ENCODE measurements at places on chromosomes 5 and 9.

DNA sequence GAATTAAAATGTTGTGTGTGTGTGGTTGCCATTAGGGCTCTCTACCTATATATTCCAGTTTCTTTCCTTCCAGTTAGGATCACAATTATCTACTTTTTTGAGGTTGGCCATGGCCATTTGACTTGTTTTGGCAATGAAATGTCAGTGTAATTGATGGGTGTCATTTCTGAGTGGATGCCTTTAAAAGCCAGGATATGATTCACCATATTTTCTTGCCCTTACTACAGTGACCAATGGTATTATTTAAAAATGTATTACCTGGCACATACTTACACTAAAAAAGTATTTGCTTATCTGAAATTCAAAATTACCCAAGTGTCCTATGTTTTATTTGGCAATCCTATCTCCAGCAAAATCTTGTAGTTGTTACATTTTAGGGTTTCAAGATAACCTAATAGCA is 258.7 kb upstream of the ACTBL2 start:
- DNase-seq = no peak

- DNase-seq = no peak
Measured at GRCh38 chr5:124797665-124798087, 51.2 kb upstream of the ZNF608 start.

GRCh38 chr5:124132843-124133242 is 613.6 kb downstream of the ZNF608 start:
- no peak for DNase-seq

DNA sequence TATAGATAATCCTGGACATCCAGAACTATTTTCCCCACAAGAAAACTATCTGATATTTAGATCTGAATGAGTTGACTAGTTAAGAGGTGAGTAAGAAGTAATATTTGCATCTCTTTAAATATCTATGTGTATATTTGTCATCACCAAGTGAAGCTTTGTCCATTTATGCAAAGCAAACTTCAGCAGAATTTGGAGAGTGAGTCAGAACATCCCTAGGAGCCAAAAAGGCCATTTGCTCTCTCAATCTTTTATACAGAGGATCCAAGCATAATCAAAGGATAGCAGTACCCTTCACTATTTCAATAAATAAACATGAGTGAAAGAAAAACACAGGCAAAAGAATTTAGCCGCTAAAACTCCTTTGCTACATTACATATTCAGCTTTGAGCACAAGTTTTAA is 454.4 kb downstream of the NR2F1-AS1 start:
- no peak for DNase-seq

DNA sequence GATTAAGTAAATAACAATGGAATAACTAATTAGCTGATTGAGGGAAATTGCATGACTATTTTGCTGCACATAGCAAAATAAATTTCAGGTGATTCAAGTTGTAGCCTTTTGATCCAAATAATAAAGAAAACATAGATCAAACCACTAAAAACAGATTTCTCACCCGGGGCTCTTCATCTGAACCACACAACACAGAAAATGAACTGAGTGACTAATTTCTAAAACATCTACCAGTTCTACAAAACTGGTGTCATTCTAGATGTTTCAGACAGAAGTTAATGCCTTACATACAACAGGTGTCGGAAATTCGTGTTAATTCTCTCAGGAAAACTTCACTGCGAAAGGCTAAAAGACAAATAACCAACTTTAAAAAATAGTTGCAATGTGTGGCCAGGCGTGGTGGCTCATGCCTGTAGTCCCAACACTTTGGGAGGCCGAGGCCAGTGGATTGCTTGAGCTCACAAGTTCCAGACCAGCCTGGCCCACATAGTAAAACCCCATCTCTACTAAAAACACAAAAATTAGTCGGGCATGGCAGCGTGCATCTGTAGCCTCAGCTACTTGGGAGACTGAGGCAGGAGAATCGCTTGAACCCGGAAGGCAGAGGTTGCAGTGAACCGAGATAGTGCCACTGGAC is 6.9 kb downstream of the PROP1 start:
- DNase-seq = no peak

DNA sequence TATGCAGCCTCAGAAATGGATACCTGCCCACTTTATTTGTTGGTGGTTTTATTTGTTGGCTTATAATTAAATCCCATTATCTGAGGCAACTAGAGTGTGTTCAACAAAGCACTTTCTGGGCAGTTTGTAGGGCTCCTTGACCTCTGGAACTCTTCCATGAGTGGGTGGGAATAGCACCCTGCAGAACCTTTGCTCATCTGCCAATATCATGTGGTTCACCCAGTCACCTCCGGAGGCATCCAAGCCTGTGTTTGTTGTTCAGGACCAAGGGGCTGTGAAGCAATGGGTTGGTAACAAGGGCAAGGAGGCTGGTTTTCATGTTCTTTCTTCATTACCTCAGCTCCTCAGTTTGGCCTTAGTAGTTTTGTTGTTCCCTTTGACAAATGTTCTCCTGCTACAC is 314.0 kb downstream of the NDUFS4 start:
- peak; percentile 38 for DNase-seq

GRCh38 chr5:40010436-40010835 is 585.7 kb upstream of the DAB2 start:
- no peak for DNase-seq

GRCh38 chr5:41143131-41143901 is 70.0 kb downstream of the C6 start:
- DNase-seq = no peak

DNA sequence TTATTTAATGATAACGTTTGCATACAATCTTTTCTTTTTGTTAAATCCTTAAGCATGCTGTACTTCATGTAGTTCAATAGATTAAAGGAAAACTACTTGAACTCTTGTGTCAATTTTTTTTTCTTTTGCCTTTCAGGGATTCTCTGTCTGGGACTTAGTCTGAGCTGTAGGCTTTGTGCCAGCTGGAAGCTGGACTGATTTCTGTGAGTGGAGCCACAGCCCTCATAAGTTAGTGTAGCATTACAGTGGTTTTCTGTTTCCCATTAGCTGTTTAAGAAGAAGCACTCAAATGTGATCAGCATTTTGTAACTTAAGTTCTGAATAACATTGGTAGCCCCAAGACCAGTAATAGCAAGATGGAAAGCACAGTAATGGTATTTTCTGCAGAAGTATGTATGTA is 330.6 kb upstream of the MEF2C start:
- DNase-seq = no peak

- peak; percentile 87 for DNase-seq
Measured at GRCh38 chr5:76582230-76583162, 40.7 kb downstream of the F2RL2 start.

DNA sequence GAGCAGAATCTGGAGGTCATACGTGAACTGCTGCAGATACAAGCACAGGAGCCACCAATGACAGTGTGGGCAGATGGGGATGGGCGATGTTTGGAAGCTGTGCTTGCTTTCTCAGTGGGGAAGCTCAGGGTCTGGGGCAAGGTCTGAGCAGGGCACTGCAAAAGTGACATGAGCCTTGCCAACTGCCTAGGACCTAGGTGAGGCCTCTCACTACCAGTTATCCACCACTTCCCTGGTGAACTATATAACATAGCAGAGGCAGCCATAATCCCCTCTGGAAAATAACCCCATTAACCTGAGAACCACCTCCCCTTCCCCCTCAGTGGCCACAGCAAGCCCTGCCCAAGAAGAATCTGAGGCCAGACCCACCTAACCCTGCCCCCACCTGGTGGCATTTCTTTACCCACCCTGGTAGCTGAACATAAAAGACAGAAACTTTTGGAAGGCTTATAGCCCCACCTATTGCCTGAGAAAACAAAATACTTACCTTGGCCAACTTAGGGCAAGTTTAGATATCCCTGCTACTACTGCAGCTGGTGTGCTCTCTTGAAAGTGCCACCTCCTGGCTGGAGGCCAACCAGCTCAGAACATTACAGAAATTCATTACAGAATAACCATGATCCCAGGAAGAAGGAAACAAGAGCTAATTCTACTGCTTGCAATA is 18.8 kb upstream of the SPEF2 start:
- no peak for DNase-seq

GRCh38 chr9:131046581-131047202 is 37.7 kb downstream of the LAMC3 start:
- peak; percentile 78 for DNase-seq

DNA sequence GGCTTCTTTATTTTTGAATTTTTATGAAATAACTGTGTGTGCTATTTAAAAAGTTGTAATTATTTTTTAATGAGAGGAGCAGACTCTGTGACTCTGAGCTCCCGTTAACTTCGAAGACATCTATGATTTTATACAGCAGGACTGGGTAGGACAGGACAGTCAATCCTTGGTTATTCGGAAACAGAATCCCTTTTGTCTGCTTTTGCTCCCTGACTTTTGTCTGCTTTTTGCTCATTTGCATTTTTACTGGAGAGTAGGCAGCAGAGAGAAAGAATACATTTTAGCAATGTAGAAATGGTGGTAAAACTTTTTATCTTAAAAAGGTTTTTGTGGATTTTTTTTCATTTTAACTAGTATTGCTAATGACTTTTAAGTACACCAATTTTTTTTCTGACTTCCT is 303.6 kb downstream of the ARHGAP26 start:
- DNase-seq = no peak

- DNase-seq = peak; percentile 47
Measured at GRCh38 chr9:136399176-136400037, 563 bp downstream of the SNAPC4 start.

DNA sequence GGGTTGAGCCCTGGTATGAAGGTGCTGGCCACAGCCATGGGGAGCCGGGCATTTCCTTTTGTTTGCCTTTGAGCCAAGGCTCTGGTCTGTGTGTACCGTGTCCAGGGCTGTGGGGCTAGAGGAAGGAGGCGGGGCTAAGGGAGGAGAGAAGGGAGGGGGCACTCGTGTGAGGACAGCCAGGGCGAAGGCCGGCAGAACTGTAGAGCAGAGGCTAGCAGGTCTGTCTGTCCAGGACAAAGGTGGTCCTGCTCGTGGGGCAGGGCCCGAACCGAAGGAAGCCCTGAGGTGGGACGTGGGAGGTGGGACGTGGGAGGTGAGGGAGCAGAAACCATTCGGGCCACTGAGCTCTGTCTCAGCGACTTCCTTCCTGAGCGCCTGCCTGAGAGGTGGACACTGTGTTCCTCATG is 41.3 kb upstream of the TESK1 start:
- DNase-seq = no peak

GRCh38 chr9:83304686-83305085 is 233.5 kb downstream of the FRMD3 start:
- no peak for DNase-seq

- DNase-seq = peak; percentile 29
Measured at GRCh38 chr9:124290743-124291554, 33.2 kb downstream of the NEK6 start.

DNA sequence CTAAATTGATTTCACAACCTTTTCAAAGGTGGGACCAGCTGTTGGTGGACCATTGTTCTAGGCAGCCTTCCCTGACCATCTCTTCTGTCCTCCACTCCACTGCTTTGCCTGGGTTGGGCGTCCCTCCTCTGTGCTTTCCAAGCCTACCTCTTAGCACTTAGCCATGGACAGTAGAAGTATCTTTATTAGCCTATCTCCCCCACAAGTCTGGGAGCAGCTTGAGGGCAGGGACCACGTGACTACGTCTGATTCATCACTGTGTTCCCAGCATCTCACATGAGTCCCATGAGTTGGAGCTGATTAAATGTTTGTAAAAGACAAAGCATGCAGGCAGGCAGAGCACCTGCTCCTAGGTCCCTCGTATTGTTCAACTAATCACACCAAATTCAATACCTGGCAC is 20.9 kb downstream of the MORN5 start:
- DNase-seq = no peak

GRCh38 chr9:7370988-7371387 is 428.6 kb downstream of the DMAC1 start:
- no peak for DNase-seq

DNA sequence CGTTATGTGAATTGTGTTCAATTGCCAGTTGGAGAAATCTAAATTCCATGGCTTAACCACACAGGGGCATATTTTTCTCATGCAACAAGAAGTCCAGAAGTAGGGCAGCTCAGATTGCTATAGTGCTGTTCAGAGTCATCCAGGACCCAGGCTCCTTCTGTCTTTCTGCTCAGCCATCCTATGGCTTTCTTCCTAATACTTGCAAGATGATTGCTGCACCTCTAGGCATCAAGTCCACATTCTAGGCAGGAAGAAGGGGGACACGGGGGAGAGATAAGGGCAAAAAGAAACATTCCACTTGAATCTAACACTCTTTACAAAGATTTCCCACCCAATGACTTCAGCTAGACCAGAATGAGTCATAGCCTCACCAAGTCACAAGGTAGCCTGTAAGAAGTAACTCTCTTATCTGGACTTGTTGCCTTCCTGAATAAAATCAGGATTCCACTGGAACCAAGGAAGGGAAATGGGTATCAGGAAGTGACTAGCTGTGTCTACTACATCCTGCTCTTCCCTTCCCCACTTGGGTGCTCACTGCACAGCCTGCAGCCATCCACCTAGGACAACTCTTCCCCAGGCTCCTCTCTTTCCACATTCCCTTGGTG is 5.3 kb downstream of the ERAP2 start:
- peak; percentile 61 for DNase-seq

GRCh38 chr9:132783006-132783405 is 95.1 kb downstream of the AK8 start:
- no peak for DNase-seq

DNA sequence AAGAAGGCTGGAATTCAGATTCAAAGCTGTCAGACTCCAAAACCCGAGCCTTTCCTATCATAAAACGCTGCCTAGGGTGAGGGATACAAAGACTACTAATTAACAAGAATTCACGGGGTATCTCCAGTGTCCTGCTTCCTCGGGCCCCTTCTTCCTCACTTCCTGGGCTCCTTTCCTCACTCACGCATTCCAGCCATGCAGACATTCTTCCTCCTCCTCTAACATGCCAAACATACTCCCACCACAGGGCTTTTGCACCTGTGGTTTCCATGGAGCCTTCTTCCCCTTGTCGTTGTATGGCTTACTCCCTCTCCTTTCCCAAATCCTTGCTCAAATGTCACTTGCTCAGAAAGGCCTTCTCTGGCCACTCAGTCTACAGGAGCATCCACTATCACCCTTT is 191.4 kb upstream of the TRIM32 start:
- no peak for DNase-seq

- DNase-seq = no peak
Measured at GRCh38 chr9:111728143-111728542, 66.6 kb downstream of the SHOC1 start.

GRCh38 chr9:113563826-113564497 is 100.4 kb downstream of the RGS3 start:
- no peak for DNase-seq

DNA sequence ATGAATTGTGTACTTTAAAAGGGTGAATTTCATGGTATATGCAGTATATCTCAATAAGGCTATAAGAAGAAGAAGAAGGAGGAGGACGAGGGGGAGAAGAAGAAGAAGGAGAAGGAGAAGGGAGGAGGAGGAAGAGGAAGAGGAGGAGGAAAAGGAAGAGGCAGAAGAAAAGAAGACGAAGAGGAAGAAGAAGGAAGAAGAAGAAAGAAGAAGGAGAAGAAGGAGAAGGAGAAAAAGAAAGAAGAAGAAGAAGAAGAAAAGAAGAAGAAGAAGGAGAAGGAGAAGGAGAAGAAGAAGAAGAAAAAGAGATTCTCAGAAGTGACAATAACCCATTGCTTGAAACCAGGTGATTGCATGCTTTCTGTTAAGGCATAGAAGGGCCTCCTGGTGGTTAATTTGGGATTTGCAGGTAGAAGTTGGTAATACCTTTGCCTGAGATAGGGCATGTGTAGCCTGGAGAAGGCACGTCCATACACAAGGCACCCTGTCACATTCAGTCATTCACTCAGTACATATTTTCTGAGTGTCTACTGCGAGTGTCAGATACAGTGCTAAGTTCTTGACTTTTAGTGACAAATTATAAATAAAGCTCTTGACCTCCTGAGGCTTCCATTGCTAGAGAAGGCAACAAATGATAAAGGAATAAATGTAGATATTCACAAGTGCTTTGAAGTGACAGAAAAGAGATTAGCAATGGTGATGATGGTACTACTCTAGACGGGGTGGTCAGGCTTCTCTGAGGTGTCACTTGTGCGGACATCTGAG is 231.3 kb downstream of the NPR3 start:
- DNase-seq = peak; percentile 13

Measured in inflammatory macrophage treated with lipopolysaccharide for 1 hour (primary cell).